ENCODE measurements at places on chromosomes 6 and 20.
A peak's percentile ranks its signal among the peaks of the same experiment; 100 is the strongest.

- peak; percentile 71 for DNase-seq
Observed at GRCh38 chr6:157494132-157494710, 113.2 kb downstream of the ZDHHC14 start.

GRCh38 chr20:18093388-18093787 lies 35.7 kb upstream of the OVOL2 start:
- peak; percentile 72 for DNase-seq

DNA sequence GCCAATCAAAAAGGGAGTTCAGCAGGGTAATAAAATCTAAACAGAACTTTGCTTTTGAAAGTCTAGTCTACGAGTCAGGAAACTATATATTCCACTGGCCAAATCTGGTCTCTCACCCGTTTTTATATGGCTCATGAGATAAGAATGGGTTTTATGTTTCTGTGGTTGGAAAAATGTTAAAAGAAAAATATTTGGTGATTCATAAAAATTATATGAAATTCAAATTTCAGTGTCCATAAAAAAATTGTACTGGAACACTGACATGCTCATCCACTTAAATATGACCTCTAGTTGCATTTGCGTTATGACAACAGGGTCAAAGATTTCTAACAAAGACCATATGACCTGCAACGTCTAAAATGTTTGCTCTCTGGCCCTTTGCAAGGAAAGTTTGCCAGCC lies 22.3 kb upstream of the LAMP5 start:
- no peak for DNase-seq

GRCh38 chr20:63597651-63598478 lies 23.8 kb upstream of the HELZ2 start:
- no peak for DNase-seq

DNA sequence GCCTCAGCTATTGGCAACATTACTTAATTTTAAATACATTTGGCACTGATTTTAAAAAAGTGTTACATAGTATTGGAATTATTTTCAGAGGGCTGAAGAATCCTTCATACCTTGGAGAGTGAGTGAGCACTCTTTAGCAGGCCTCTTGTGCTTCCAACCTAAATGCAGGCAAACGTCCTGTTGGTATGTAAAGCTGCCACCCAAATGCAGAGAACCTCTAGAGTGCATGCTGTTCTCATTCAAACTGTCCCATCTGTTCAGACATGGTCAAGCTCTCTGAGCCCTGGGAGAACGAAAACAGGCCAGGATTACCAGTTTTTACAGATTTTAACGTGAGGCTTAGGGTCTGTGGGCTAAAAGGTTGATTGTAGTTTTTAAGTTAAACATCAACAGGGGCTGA lies 378.0 kb upstream of the FLRT3 start:
- DNase-seq, result no peak

DNA sequence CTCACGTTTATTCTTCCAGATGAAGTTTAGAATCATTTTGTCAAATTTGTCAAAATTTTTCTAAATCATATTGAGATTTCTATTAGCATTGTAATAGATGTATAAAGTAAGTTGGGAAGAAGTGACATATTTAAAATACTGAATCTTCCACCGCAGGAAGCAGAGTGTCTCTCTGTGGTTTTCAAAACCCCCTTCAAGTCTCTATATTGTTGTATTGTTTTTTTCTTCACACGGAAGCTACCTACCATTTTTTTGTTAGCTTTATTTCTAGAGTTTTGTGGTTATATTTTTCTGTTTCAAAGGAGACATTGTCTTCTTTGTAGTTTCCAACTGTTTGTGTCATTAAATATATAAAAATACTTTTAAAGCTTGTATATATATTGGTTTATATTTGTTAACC lies 188.6 kb downstream of the ZDHHC14 start:
- DNase-seq, result no peak

GRCh38 chr20:42957018-42957703 lies 232.5 kb downstream of the PTPRT start:
- no peak for DNase-seq

GRCh38 chr20:13786143-13786828 lies 1.5 kb downstream of the NDUFAF5 start:
- DNase-seq, result no peak

DNA sequence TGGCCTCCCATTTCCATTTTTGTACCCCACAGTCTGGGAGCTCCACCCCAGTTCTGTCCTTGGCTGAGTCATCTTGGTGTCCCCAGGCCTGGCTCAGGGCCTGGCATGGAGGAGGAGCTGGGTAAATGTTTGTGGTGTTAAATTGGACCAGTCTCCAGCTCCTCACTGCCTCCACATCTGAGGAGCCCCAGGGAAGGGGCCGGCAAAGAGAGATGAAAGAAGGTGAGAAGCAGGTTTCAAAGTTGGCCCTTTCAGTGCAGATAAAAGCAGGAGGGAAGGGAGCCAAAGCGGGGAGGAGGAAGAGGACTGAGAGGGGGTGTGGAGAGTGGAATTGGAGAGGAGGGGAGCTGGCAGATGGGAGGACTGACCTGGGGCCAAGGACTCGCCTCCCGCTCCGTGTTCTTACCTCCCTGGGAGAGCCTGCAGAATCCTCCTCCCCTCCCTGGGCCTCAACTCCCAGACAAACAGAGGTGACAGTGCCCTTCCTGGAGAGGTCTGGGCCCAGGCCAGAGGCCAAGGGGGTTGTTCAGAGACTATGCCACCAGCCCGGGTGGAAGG lies 89.0 kb downstream of the CD40 start:
- no peak for DNase-seq

DNA sequence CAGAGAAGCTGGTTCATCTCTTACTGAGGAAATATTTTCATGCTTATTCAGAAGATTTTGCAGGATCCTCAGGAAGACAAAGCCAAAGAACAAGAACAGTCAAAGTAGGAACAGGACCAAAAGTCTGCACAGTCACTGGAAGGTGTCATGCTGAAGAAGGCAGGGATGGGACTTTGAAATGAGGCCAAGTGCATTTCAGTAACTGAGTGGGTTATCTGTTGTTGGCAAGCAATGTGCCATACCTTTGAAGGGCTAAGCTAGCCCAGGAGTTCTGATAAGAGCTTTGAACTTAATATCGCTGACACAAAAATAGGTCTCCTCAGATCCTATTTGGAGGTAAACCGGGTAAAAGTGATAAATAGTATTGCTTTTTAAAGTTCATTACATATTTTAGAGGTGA lies 31.5 kb downstream of the SLC16A10 start:
- DNase-seq, result no peak

- no peak for DNase-seq
Observed at GRCh38 chr6:76631622-76632021, 559.2 kb upstream of the IMPG1 start.

GRCh38 chr6:147936703-147937470 lies 405.8 kb upstream of the SASH1 start:
- DNase-seq, result no peak

- DNase-seq, result no peak
Observed at GRCh38 chr6:102458990-102459389, 1065.5 kb downstream of the GRIK2 start.

- no peak for DNase-seq
Observed at GRCh38 chr6:97501853-97502252, 218.8 kb upstream of the MMS22L start.

- no peak for DNase-seq
Observed at GRCh38 chr6:78199044-78199443, 546.2 kb downstream of the MEI4 start.

DNA sequence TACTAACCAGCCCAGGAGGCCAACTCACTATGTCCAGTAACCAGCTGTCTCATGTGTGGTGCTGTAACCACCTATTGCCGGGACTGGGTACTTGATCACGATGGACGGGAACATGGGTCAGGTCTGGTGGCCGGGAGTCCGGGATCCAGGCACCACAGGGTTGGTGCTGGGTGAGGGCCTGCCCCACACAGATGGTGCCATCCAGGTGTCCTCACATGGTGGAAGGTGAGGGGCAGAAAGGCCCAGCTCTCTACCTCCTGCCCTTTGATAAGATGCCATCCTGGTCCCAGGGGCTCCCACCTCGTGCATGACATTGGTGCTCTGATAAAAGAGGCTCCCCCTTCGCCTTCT lies 116.3 kb downstream of the TAF4 start:
- DNase-seq, result peak; percentile 59

GRCh38 chr20:5781798-5782750 lies 31.9 kb downstream of the SHLD1 start:
- no peak for DNase-seq

DNA sequence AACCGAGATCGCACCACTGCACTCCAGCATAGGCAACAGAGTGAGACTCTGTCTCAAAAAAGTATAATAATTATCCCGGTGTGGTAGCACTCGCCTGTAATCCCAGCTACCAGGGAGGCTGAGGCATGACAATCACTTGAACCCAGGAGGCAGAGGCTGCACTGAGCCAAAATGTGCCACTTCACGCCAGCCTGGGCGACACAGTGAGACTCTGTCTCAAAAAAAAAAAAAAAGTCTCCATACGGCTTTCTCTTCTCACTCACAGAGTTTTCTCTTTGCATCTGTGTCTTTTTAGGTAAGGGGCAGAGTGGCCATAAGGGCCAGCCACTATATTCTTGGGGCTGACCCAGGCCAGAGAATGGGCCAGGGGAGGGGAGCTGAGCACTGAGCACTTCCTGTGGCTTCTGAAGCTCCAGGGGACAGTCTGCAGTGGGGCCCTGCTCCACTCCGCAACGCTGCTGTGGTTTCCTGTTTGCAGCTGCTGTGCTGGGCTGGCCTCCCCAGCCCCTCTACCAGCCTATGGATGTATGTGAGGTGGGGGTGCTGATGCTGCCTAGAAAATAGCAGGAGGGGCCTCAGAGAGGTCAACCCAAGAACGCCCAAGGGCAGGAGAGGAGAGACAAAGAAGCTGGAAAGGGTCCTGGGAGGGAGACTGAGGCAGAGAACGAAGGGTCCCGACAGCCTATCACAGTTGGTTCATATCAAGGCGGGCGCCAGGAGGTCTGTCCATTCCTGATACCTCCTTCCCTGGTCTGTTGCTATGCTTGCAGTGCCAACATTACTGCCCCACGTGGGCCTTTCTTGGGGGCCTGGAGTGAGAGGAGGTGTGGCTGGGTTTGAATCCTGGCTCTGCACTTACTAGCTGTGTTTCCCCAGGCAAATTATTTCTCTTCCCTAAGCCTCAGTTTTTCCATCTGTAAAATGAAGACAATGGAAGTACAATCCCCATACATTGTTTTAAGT lies 16.0 kb downstream of the SLA2 start:
- DNase-seq, result no peak

DNA sequence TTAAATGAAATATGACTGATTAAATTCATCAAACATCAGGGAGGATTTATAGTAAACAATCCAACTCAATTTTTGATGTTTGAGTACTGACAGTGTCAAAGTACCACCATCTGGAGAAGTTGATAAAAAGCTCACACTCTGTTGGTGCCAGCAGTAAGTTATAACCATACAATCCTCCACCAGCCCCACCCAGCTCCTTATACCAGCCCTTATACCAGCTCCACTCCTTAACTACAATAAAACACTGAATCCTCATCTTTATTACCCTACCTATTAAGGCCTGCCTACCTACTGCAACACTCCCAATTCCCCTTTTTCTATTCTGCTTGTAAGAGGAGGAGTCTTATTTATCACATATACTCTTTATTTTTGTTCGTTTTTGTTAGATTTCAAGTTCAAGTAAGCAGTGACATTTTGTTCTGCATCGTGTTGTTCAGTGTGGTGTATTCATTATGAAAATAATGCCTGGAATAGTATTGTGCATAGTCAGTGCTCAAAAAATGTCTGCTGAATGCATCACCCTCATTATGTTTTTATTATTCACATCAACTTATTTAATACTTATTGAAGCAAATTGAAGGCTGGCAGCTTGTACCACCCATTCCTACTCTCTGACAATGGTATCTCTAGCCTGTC lies 954.7 kb upstream of the ADGRB3 start:
- no peak for DNase-seq

GRCh38 chr20:51417250-51418136 lies 125.0 kb downstream of the NFATC2 start:
- DNase-seq, result no peak

DNA sequence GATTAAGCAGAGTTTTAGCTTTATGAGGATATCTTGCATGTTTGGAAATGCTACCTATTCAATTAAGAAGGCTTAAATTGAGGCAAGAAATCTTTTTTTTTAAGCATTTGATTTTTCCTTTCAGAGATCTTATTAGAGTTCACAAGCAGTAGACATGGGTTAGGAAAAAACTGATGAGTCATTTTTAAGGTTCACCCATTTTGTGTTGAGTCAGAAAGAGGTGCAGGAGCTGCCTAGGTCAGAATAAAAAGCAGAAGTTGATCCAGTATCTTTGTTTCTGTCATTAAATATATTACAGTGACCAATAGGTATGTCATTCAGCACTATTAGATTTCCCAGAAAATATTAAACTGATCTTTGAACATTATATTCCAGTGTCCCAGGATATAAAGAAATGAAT lies 306.8 kb downstream of the LMBRD1 start:
- DNase-seq, result no peak

DNA sequence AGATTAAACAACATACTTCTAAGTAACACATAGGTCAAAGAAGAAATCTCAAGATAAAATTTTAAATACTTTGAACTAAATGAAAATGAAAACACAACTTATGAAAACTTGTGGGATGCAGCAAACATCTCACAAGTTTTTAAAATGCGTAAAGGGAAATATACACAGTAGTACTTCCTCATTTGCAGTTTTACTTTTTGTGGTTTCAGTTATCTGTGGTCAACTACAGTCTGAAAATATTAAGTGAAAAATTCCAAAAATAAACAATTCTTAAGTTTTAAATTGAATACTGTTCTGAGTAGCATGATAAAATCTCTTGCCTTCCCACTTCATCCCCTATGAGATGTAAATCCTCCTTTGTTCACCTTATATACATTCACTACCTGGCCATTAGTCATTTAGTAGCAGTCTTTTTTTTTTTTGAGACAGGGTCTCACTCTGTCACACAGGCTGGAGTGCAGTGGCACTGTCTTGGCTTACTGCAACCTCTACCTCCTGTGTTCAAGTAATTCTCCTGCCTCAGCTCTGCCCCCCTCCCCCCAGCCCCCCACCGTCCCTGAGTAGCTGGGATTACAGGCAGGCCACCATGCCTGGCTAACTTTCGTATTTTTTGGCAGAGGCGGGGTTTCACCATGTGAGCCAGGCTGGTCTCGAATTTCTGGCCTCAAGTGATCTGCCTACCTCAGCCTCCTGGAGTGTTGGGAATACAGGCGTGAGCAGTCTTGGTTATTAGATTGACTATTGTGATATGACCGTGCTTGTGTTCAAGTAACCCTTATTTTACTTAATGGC lies 154.6 kb upstream of the AHI1 start:
- DNase-seq, result no peak

DNA sequence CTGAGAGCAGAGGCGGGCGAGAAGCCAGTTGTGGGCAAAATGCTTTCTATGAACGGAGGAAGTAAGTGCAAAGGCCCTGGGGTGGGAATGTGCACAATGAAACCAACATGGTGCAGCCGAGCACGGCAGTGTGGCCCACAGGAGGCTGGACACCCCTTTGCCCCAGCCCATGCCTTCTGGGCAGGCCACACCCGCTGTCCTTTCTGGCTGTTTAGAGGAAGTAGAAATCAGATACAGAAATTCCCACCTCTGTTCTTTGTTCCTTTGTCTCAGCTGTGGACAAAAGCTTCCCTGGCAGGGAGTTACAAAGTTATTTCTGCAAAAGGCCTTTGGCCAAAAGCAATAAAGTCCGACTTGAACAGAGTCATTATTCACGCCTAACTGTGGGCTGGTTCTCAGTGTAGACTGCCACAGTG lies 11.9 kb downstream of the SULF2 start:
- no peak for DNase-seq
